Naive thymus-derived CD4-positive, alpha-beta T cell (primary cell): ENCODE measurements at places on chromosomes 5 and 9.

DNA sequence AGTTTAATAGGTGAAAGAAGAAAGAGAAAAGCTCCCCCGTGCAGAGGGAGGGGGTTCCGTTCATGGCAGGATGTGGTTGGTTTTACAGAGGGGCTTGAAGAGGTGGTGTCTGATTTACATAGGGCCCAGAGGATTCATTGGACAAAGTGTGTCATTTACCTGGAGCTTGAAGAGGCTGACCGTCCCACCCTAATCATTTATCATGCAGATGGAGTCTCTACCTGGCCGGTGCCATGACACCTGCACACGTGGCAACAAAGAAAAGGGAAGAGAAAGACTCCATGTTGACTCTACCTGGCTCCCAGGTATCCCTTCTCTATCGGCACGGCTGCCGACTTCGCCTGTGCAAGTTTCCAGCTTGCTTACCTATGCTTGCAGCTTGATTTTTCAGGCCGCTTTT is 35.3 kb upstream of the PRRC2B start:
- no peak for DNase-seq
- H3K36me3 ChIP-seq, result no peaks in the 10 kb centered on the region
- H3K27ac ChIP-seq, result peak overlapping the region; percentile 36
- H3K4me3 ChIP-seq, result peak overlapping the region; percentile 49
- no peaks in the 10 kb centered on the region for H3K27me3 ChIP-seq

DNA sequence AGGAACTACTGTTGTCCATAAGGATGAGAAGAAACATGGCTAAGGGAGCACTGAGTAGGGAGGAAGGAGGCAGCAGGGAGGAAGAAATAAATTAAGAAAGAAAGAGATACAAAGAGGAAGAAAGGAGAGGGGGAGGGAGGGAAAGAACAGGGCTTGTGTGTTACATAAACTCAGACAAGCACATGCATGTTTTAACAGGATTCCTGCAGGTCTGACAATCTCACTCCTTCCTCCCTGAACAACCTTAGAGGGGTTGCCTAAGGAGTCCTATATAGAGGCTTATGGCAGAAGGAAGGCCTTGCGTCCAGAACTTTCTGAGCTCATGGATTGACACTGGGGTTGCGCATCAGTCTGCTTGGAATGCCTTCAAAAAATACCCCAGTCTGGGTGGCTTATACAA is 4.2 kb upstream of the KCNIP1 start:
- no peak overlapping the region for H3K27ac ChIP-seq
- H3K4me3 ChIP-seq, result no peak overlapping the region
- no peaks in the 10 kb centered on the region for H3K36me3 ChIP-seq

DNA sequence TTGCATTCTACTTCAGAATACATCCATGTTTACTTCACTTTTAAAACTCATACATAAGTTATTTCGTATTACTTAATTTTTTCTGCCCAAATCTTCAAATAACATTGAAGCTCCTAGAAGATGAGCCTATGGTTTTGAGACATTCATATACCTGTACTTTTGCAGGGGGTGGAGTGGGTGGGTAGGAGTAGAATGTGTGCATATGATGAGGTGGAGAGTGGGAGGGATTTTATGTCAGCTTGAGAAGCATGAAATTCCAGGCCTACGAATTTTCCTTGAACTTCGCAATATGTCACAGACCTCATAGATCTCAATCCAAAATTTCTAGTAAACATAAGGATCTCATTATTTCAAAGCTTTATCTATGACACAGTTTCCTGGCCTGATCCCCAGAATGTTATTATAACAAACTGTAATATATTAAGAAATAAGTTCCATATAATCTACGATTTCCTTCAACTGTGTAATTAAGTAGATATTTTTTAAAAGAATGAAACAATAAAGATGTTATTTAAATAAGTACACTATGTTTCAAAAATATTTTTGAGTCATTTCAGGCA is 19.7 kb upstream of the MOB3B start:
- H3K27ac ChIP-seq, result no peak overlapping the region
- H3K4me3 ChIP-seq, result no peak overlapping the region
- H3K4me1 ChIP-seq, result no peaks in the 10 kb centered on the region

DNA sequence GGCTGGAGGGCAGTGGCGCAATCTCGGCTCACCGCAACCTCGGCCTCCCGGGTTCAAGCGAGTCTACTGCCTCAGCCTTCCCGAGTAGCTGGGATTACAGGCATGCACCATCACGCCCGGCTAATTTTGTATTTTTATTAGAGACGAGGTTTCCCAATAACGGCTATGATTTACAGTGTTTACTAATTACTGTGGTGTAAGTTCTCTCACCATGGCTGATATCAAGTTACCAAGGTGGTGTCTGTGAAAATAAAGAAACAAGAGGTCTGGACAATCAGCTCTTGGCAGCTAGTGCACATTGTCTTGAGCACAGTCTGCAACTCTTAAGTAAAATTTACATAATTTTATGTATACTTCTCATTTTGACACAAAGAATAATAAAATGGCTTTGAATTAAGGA is 385.5 kb upstream of the COX7C start:
- no peak overlapping the region for H3K4me3 ChIP-seq
- DNase-seq, result no peak
- H3K4me1 ChIP-seq, result no peaks in the 10 kb centered on the region
- no peaks in the 10 kb centered on the region for H3K27me3 ChIP-seq

GRCh38 chr5:176877793-176878331 is 21.3 kb downstream of the HK3 start:
- no peak for DNase-seq
- H3K36me3 ChIP-seq, result no peaks in the 10 kb centered on the region
- no peaks in the 10 kb centered on the region for H3K4me1 ChIP-seq
- H3K27me3 ChIP-seq, result no peaks in the 10 kb centered on the region
- H3K27ac ChIP-seq, result no peak overlapping the region

- H3K36me3 ChIP-seq, result peaks cover 3% of the 10 kb centered on the region
- H3K27ac ChIP-seq, result peak overlapping the region; percentile 79
- no peaks in the 10 kb centered on the region for H3K27me3 ChIP-seq
- peak; percentile 17 for DNase-seq
- peaks cover 22% of the 10 kb centered on the region for H3K4me1 ChIP-seq
- peak overlapping the region; percentile 85 for H3K4me3 ChIP-seq
Observed at GRCh38 chr9:120713257-120714087, 798 bp downstream of the MEGF9 start.

DNA sequence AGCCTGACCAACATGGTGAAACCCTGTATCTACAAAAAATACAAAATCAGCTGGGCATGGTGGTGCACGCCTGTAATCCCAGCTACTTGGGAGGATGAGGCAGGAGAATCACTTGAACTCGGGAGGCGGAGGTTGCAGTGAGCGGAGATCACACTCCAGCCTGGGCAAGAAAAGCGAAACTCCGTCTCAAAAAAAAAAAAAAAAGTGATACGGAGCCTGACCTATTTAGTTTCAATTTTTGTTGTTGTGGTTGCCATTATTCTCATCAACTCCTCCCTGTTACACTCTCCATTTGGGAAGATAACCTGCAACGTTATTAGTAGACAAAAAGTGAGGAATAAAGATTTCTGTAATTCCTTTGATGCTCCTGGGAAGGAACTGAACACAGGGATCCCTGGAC is 1.3 kb downstream of the STOM start:
- no peaks in the 10 kb centered on the region for H3K27me3 ChIP-seq
- peak overlapping the region; percentile 91 for H3K4me3 ChIP-seq
- peaks cover 5% of the 10 kb centered on the region for H3K36me3 ChIP-seq

DNA sequence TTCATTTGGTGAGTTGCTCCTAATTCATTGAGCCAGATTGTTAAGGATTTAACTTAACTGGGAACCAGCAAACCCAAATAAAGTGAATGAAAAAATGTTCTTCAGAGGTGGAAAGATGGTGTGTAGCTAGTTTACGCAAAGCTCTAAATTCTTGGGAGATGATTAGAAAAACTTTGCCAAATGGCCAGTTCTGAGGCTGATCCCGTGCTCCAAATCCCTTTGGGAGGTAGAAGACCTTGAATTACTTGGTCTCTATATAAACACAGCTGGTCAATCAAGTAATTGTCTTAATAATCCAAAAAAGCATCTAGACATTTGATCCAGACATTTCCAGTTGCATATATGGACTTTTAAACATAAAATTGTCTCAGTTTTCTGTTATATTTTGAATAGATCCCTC is 11.4 kb downstream of the ACTL7B start:
- DNase-seq, result no peak
- H3K27me3 ChIP-seq, result no peaks in the 10 kb centered on the region
- H3K4me1 ChIP-seq, result no peaks in the 10 kb centered on the region
- H3K36me3 ChIP-seq, result no peaks in the 10 kb centered on the region
- H3K27ac ChIP-seq, result no peak overlapping the region

GRCh38 chr5:118325931-118326330 is 662.4 kb downstream of the DTWD2 start:
- H3K27me3 ChIP-seq, result no peaks in the 10 kb centered on the region
- no peak for DNase-seq
- H3K36me3 ChIP-seq, result no peaks in the 10 kb centered on the region
- no peak overlapping the region for H3K4me3 ChIP-seq
- no peaks in the 10 kb centered on the region for H3K4me1 ChIP-seq
- no peak overlapping the region for H3K27ac ChIP-seq

DNA sequence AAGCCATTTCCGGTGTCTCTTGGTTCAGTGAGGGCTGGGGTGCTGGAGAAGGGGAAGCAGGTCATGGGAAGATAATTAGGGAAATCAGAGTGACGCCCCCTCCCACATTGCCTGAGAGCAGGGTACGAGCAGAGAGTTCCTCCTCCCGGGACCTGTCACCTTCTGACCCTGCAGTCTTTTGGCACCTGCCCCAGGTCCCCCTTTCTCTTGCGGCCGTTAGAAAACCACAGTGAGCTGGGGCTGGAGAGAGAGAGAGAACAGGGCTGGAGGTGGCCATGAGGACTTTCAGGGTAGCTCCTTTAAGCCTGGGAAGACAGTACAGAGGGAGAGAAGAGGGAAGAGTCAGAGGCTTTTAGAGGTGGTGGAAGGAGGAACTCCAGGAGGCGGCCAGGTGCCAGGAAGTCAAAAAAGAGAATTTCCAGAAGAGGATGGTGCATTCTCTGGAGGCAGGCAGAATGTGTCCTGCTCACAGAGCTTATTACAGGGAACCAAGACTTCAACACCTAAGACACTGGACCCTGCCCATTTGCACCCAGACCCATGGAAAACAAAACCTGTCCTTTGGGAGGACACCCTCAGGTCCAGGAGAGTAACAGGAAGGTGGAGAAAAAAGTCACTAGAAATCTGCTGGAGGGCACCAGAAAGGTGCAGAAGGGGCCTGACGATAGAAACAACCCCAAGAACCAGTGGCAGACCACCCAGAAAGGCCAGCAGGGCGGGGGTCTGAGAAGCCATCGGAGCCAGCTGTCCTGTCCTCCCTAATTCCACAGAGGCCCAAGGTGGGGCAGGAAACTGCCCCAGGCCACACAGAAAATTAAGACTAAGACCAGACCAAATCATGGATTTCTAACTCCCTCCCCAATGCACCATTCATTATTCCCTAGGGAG is 6.5 kb upstream of the ACSL6 start:
- no peaks in the 10 kb centered on the region for H3K36me3 ChIP-seq
- H3K27ac ChIP-seq, result no peak overlapping the region
- H3K4me1 ChIP-seq, result peaks cover 19% of the 10 kb centered on the region
- H3K4me3 ChIP-seq, result no peak overlapping the region

DNA sequence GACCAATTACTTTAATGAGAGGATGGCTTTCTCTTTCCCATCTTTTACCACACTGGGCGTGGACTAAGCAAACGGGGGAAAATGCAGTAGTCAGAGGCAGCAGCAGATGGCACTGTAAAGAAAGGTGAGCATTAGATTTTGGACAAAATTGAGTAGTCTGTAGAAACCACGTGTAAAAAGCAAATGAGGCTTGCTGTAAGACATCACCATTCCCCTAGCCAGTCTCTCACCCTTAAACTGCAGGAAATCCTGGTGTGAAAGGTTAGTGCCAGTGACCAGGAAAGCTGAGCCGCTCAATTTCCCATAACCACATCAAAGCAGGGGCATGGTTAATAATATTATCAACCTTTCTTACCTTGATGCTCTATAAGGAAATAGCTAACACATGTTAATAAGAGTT is 31.8 kb downstream of the SPATA31C2 start:
- DNase-seq, result no peak
- H3K4me1 ChIP-seq, result no peaks in the 10 kb centered on the region
- H3K27ac ChIP-seq, result no peak overlapping the region
- H3K36me3 ChIP-seq, result no peaks in the 10 kb centered on the region
- no peak overlapping the region for H3K4me3 ChIP-seq

DNA sequence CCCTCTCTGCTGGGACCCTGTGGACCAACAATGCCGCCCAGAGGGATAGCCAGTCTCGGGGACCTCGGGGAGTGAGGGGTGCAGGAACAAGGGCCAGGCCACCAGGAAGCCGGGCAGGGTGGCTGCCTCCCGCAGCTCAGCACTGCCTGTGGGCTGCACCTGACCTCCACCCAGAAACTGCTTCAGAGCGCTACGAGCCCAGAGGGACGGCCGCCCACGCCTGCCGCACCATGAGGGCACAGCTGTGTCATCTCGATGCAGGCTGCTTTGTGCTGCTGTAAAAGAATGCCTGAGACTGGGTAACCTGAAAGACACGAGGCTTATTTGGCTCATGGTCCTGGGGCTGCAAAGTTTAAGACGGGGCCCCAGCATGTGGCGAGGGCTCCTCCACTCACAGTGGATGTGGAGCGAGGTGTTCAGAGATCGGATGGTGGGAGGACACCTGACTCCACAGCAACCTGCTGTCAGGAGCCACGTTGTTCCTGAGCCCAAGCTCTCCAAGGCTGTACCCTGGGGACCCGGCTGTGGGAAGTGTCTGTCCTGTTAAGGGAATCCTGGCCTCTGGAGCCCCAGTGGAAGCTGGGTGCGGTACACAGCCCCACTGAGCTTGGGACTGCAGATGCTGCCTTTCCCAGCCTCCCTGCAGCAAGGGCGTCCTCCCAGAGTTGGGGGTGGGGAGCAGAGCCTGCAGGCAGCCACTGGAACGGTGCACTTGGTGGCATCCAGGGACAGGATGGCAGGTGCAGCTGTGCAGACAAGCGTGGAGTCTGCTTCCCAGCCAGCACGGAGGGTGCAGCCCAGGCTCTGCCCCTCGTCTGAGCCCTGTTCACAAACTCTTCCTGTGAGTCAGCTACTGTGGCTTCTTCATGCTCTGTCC is 11.8 kb upstream of the ZDHHC11 start:
- DNase-seq, result no peak
- no peak overlapping the region for H3K4me3 ChIP-seq
- no peak overlapping the region for H3K27ac ChIP-seq
- no peaks in the 10 kb centered on the region for H3K27me3 ChIP-seq
- no peaks in the 10 kb centered on the region for H3K4me1 ChIP-seq

DNA sequence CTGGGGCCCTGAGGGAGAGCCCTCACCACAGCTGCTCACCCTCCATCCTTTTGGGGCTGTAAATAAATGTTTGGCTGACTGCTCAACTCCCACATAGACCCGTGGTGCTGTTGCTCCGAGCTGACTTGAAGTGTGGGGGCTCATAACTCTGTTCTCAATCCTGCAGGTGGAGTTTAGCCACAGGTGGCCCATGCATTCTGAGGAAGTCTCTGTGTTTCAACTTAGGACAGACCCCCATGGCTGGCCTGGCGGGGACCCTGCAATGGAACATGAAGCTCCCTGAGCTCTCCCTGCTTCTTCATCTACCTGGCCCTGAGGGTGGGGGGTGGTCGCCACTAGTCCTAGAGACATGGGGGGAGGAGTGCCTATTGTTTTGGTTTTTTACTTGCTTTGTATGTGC is 19.7 kb downstream of the NDUFS6 start:
- no peak overlapping the region for H3K27ac ChIP-seq
- H3K36me3 ChIP-seq, result peaks cover 68% of the 10 kb centered on the region
- H3K4me1 ChIP-seq, result no peaks in the 10 kb centered on the region
- no peaks in the 10 kb centered on the region for H3K27me3 ChIP-seq
- no peak overlapping the region for H3K4me3 ChIP-seq
- DNase-seq, result no peak
